ENCODE measurements at places on chromosomes 1 and 21.

- DNase-seq, result no peak
Observed at GRCh38 chr1:40740997-40741736, 42.4 kb upstream of the KCNQ4 start.

DNA sequence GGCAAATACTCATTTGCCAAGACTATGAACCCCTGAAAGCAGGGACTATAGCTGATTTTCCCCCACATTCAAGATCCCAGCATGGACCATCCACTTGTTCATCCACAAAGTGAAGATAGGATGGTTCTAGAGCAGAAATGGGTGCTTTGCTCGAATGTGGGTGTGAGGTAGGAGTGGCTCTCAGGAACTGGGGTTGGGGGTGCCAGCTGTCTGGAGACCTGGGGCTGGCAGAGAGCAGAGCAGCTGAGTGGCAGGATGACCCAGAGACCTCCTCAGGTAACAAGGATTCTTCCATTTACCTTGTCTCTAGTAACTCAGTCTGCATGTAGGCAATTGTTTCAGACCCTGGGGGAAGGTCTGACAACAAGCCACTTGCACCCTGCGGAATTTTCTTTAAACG, 6.0 kb downstream of the S100A9 start:
- no peak for DNase-seq

- DNase-seq, result no peak
Observed at GRCh38 chr1:227789084-227790033, 26.1 kb upstream of the PRSS38 start.

DNA sequence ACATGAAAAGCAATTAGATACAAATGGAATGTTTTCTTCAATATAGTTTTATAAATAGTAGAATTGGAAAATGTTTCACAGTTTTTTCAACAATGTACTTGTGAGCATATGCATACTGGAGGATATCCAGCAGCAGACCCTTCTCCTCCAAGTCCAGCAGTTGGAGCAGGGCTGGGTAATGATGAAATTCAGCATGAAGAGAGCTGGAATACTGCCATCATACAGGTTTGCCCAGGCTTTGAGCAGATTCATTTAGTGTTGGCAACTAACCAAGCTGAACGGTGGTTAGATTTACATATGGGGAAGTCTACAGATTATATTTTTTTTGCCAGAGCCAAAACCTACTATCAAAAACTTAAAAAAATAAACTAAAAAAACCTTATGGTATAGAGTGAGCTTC, 38.3 kb downstream of the WDR3 start:
- no peak for DNase-seq

DNA sequence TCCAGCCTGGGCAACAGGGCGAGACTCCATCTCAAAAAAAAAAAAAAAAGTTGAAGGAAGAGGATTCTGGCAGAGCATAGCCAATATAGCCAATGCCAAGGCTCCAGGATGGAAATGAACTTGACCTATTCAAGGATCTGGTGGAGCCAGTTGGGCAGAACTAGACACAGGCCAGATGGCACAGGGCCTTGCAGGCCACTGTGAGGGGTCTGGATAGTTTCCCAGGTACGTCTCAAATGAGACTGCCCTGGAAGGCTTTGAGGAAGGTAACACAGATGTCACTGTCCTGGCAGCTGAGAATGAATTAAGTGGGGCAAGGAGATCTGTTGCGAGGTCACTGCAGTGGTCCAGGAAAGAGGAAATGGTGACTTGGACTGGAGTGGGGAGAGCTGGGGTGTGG, 12.0 kb upstream of the ARHGEF19 start:
- DNase-seq, result no peak

- no peak for DNase-seq
Observed at GRCh38 chr1:229563701-229564100, 5.2 kb upstream of the ABCB10 start.

GRCh38 chr21:35399706-35400105, 350.6 kb upstream of the RUNX1 start:
- no peak for DNase-seq

DNA sequence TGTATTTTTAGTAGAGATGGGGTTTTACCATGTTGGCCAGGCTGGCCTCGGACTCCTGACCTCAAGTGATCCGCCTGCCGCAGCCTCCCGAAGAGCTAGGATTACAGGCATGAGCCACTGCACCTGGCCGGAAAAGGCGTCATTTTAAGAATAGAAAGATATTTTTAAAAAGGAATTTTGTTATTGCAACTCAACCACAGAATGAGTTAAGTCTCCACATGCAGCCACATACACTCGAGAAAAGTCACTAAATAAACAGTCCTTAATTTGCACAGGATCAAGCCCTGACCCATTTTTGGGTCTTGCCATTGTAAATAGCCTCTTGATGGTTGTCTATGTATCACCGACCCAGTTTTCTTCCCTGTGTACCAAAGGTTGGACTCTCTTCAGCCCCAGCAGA, 85.5 kb downstream of the FBXO2 start:
- DNase-seq, result no peak

DNA sequence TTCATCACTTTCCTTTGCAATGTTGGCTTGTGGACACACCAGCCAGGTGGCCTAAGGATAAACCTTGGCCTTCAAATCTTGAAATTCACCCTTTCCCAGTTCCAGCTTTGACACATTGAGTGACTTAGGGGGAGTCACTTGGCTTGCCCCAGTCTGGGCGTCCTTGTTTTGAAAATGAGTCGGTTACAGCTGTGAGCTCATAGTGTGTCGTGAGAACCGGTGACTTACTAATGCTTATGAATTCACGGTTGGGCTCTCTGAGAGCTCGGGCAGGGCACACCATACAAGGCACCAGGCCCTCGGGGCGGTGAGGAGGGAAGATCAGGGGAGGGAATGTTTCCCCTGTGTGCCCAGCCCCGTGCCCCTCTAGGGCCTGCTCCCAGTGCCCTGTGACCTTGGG, 126.9 kb upstream of the TMPRSS2 start:
- no peak for DNase-seq

GRCh38 chr1:92907949-92908684, 53.1 kb downstream of the DIPK1A start:
- no peak for DNase-seq

- DNase-seq, result no peak
Observed at GRCh38 chr1:66607458-66607857, 73.5 kb downstream of the SGIP1 start.

DNA sequence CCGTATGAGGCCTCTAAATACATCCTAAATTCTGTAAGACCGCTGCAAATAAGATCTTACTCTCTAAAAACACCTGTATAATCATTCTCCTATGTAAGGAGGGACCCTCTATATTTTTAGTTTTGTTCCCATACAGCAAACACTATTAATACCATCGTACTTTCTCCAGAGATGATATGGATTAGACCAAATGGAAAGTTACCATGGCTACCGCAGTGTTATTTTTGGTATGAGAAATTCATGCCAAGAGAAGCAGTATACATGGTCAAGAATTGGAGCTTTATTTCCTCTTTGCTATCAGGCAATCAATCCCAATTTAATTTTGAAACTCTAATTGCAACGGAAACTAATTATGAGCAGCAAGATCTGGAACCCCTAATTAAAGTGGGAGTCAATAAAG, 70.0 kb downstream of the BCAR3 start:
- DNase-seq, result no peak

DNA sequence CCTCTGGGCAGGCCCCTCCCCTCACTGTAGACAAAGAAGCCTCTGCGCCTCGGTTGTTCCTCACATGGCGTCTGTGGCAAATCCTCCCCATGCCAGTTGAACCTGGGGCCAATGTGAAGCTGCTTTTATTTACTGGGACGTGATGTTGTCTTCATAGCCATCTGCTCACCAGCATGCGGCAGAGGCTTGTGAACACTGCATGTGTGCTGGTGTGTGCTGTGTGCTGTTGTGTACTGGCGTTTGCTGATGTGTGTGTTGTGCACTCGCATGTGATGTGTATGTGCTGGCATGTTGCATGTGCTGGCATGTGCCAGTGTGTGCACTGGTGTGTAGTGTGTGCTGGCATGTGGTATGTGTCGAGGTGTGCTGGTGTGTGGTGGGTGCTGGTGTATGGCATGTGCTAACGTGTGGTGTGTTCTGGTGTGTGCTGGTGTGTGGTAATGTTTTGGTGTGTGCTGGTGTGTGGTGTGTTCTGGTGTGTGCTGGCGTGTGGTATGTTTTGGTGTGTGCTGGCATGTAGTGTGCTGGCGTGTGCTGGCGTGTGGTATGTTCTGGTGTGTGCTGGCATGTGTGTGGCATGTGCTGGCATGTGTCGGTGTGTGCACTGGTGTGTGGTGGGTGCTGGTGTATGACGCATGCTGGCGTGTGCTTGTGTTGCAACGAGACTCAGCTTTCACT, 37.2 kb upstream of the TRAPPC10 start:
- DNase-seq, result no peak

DNA sequence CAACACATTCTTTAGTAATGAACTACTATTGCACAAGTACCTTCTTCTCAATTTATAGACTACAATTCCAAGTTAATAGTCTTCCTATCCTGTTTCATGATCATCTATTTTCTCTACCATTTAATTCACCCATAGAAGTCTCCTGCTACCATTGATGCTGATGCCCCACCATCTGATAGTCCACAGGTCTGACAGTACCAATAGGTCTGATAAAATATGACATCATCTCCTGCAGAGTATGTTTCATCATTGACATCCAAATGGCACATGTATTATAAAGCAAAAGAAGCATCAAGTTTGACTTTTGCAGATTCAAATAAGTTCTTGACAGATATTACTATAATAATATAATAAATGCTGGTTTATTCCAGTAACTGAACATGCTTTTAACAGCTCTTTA, 5.5 kb downstream of the COP1 start:
- DNase-seq, result no peak

DNA sequence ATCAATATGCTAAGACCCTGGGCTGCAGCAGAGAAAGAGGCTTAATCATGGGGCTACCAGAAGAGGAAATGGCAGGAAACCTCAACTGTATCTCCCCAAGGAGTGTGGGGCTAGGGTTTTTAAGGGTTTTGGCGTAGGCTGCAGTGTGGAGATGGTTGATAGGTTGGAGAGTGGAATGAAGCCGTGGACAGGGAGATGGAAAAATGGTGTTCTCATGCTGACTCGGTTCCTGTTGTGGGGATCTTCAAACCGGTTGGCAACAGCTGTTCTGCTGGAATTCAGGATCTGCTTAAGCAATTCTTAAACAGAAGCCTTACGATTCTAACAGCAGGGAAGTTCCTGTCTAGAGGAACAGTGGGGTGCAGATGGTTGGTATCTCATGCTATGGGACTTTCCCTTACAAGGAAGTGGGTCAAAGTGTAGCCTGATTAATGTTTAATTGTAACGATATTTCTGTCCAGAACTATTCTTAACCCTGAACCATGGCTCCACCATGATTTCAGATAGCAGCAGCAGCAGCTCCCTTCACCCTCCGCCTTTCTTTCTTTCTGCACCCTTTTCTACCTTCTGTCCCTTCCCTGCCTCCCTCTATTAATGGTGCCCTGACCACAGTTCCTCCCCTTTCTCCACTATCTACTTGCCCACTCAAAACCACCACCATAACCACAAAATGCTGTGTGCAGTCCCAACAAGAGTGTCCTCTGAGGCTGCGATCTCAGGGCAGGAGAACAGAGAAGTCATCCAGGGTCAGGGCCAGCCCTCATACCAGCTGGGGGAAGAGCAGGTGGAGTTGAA, 30.8 kb downstream of the RSPH1 start:
- DNase-seq, result no peak

- DNase-seq, result no peak
Observed at GRCh38 chr1:215863796-215864195, 296.7 kb downstream of the KCTD3 start.

DNA sequence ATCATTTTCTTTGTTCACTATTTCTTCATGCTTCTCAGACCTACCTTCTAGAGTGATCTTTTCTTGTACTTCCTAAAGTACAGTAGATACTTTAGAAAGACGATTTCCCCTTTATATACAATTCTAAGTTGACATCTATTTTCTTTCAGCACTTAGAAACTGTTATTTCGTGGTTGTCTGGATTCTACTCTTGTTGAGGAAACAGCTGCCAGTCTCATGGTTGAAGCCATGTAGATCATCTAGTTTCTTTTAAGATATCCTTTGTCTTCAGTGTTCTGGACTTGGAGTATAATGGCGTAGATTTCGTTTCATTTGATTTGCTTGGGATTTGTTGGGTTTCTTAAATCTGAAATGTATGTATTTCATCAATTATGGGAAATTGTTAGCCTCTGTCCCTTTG, 67.6 kb downstream of the PKN2 start:
- no peak for DNase-seq

DNA sequence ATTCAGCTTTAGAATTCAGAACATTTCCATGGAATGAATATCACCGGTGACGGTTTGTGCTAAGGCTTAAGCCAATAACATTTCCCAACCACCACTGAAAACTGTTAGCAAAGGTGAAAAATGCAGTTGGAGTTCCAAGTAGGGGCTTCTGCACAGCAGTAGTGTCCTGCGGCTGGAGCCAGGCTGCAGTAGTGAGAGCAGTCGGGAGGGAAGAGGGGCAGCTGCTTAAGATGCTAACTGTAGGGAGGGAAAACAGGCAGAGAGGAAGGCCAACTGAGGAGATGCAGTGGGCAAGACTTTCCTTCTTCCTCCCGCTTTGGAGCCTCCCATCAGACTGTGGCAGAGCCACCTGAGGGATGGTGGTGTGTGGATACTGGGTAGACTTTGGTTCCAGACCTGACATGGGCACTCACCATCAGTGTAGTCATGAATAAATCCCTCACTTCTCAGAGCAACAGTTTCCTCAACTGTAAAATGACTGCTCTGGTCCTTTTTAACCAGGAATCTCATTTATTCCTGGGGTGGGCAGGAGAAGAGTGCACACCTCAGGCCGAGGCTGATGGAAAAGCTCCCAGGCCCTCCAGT, 3.2 kb downstream of the F3 start:
- DNase-seq, result no peak

Measured in left ventricle myocardium inferior (tissue), 1 donor.